ENCODE measurements at places on chromosomes 11 and 22.

GRCh38 chr11:46888636-46889035 is 29.7 kb downstream of the LRP4 start:
- no peak for DNase-seq

- no peak for DNase-seq
These were observed 3.8 kb upstream of the FDX1 start for GRCh38 chr11:110425751-110426545.

GRCh38 chr11:11512090-11512489 is 109.7 kb downstream of the GALNT18 start:
- DNase-seq: no peak

DNA sequence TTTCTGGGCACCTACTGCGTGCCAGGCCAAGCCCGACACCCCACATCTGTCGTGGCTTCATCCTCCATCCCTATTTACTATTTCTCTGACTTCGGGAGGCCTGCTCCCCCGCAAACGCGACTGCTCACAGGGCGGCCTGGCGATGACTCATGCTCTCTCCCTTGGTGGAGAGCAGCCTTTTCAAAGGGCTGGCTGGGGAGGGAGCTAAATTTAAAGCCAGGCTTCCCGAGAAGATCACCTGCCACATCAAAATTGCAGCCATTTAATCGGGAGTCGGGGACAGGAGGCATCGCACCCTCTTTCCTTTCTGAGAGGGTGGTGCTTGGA is 24.9 kb upstream of the SHISAL1 start:
- DNase-seq: no peak

- no peak for DNase-seq
These were observed 1.7 kb upstream of the IL10RA start for GRCh38 chr11:117984476-117984875.

DNA sequence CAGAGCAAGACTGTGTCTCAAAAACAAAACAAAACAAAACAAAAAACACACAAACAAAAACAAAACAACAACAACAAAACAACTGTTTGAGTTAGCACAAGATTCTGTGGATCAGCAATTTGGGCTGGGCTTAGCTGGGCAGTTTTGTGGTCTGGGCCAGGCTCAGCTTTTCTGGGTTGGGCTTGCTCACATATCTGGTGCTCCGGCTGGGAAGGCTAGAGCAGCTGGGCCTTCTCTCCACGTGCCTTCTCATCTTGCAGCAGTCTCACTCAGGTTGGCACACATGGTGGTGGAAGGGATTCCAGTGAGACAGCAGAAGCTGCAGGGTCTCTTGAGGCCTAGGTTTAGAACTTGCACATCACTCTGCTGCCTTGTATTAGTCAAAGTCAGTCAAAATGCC is 35.7 kb downstream of the EIF3F start:
- no peak for DNase-seq

GRCh38 chr22:37326726-37327125 is 44.4 kb downstream of the CYTH4 start:
- no peak for DNase-seq

All from progenitor cell of endocrine pancreas (in vitro differentiated cells).